ENCODE measurements at places on chromosomes 7 and 10.

DNA sequence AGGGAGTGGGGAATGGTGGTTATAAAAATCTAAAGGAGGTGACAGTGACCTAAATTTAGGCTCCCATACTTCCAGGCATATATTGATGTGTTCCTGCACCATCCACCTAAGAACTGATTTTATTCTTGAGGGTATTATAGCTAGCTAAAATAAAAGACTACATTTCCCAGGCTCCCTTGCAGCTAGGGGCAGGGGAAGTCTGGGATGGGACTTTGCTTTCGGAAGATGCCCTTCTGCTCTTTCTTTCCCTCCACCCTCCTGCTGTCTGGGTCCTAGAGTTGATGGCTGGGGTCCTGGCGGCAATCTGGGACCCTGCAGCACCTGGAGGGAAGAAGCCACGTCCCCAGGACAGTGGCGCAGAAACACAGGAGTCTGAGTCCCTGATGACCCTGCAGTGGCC, 53.8 kb upstream of the SAMD8 start:
- DNase-seq, result no peak

DNA sequence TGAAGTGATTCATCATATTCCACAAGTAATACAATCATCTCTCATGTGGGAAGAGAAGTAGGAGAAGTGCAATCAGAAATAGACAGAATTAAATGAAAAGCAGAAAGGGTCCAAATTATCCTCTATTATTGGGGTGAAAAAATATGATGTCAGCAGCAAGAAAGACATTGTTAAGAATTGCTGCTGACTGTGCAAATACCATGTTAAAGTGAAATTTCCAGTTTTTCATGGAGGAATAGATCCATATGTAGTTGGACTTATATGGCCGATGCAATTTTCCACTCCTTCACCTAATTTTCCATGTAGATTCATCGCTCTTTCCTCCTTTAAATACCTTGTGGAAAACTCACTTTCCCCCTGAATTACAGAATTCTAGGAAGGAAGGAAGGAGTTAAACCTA, 819.8 kb downstream of the GATA3 start:
- no peak for DNase-seq

- DNase-seq, result no peak
Observed at GRCh38 chr10:61973906-61974305, 72.4 kb downstream of the ARID5B start.

DNA sequence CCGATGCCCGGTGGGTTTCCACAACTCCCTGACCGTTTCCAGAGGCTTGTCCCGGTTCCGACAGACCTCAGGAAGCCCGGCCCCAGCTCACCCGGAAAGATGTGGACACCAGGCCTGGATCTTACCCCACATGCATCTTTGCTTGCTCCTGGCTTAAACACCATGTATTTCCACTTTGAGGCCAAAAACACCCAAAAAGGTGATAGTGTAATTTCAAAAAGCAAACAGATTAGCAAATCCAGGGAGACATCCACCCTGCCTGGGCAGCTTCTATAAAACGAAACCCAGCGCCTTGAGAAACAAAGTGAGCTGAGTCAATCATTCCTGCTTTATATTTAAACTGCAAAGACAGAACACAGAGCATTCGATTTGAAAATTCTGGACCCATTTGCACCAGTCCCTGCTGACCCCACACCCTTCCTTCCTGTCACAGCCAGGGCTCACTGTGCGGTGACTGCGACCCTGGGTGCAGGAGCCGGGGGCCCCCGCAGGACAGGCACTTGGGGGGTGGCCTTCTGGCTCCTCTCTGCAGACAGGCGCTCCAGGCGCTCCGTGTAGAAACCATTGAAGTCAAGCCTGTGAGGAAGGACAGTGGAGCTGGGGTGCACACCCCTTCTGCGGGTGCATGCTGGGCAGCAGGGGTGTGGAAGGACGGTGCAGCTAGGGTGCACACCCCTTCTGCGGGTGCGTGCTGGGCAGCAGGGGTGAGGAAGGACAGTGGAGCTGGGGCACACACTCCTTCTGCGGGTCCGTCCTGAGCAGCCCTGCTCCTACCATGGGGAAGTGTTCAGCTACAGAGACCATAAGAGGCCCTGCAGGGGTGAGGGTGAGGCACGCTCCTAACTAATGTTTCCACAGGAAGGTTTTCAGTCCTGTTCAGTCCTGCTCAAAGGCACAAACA, 2.9 kb upstream of the ADAM8 start:
- DNase-seq, result no peak

DNA sequence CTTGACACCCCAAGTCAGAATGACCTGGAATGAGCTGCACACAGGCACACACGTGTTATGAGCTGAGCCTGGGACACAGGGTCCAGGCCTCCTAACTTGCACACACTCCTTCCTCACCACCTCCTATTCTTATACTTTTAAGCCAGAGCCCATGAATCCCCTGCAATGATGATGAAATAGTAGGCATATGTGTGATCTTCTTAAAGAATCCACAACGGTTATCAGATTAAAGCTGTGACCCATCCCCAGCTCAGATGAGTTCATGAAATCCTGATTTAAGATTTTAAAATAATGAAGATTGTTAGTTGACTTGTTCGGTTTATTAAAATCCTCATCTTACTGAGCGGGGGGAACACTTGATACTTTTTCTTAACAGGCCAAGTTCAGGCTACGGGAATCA, 38.6 kb downstream of the PITRM1 start:
- DNase-seq, result no peak

DNA sequence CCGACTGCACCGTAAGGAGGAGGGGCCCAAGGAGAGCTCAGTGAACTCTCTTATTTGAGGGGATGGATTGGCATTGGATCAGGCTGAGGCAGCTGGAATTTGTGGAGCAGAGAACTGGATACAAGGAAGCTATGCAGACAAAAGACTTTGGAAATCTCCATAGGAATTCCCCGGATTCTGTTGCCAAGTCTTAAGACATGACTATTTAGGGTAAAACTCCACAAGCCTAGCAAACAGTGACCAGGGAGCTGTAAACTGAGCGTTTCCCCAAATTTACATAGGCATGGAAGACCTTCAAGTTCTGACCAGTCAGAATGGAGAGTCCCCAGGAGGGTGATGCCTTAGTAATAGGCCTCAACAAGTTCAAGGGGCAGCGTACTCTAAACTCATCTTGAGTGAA, 82.5 kb upstream of the PCBD1 start:
- no peak for DNase-seq

GRCh38 chr10:92207061-92207460, 83.8 kb downstream of the CPEB3 start:
- DNase-seq, result no peak

DNA sequence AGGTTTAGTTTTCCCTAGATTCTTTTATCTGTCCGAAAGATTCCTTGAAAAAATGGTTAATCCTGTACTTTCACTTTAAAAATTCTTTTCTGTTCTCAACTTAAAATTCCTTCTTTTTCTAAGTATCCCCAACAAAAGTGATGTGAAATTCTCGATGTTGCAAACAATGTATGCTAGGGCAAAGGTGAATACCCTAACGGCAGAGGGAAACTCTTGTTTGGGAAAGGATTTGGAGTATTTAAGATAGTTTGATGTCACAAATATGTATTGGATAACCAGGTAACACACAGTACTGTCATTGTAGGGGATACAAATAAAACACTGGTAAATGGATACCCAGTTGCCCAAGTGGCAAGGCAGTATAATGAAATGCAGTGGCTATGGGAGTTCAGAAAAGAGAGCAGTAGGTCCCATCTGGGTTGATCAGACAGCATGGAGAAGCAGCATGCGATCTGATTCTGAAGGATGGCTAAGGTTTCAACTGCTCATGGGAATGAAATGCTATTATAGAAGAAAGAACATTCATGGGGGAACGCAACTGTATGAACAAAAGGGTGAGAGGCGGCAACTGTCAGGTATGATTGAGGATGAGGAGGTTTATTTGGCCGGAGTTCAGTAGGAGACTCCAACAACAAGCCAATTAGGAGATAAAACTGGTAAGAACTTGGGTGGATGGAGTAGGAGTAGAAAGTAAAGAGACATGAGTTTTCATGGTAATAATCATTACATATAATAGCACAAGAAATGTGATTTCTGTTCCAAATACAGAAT, 3.2 kb upstream of the EPC1 start:
- DNase-seq, result no peak

- DNase-seq, result no peak
Observed at GRCh38 chr7:150372271-150373048, 3.8 kb downstream of the REPIN1 start.

DNA sequence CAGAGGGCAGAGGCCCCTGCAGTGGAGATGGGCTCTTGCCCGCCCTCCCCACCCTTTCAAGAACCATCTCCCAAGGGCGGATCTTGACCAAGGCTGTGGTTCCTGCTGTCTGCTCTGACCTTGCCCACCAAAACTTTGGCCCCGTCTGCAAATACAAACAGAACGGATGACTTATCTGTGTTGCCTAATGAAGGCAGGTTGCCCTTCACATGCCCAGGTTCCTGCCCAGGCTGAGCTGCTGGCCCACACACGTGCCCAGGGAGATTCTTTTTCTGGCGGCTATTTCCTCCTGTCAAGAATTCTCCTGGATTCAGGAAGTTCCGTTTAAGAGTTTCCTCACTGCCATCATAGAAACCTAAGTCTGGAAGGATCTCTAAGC, 78.3 kb downstream of the PROSER2 start:
- DNase-seq, result no peak

DNA sequence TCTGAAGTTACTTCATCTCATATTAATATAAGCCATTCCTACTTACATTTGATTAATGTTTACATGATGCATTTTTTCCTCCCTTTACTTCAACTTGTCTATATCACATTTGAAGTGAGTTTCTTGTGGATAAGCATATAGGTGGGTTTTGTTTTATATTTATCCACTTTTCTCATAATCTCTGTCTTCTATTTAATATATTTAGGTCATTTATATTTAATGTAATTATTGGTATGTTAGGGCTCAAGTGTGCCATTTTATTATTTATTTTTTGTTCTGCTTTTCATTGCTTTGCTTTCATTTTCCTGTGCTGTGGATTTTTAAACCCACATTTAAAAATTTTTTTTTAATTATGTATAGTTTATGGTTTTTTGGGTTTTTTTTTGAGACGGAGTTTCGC, 54.8 kb downstream of the OGDH start:
- no peak for DNase-seq

- no peak for DNase-seq
Observed at GRCh38 chr7:122965306-122965705, 30.2 kb downstream of the TAS2R16 start.

- DNase-seq, result no peak
Observed at GRCh38 chr7:135353832-135354231, 120.2 kb downstream of the STRA8 start.

DNA sequence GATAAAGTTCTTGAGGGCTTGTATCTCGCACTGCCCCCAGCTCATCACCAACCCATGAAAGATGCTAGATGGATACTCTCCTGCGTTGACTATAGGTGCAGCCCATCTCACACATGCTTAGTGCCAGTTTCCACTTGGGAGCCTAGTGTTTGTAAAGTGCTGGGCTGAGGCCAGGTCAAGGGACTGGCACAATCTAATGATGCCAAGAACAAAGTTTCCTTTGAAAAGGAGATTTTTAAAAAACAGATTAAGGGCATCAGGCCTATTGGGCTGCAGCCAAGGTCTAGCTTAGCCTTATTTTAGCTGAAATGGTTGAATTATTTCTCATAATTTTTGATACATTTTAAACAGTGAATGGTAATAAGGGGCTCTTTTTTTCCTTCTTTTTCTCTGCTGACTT, 259.0 kb downstream of the ADRA2A start:
- no peak for DNase-seq

- no peak for DNase-seq
Observed at GRCh38 chr10:103980288-103980906, 13.5 kb downstream of the SLK start.

DNA sequence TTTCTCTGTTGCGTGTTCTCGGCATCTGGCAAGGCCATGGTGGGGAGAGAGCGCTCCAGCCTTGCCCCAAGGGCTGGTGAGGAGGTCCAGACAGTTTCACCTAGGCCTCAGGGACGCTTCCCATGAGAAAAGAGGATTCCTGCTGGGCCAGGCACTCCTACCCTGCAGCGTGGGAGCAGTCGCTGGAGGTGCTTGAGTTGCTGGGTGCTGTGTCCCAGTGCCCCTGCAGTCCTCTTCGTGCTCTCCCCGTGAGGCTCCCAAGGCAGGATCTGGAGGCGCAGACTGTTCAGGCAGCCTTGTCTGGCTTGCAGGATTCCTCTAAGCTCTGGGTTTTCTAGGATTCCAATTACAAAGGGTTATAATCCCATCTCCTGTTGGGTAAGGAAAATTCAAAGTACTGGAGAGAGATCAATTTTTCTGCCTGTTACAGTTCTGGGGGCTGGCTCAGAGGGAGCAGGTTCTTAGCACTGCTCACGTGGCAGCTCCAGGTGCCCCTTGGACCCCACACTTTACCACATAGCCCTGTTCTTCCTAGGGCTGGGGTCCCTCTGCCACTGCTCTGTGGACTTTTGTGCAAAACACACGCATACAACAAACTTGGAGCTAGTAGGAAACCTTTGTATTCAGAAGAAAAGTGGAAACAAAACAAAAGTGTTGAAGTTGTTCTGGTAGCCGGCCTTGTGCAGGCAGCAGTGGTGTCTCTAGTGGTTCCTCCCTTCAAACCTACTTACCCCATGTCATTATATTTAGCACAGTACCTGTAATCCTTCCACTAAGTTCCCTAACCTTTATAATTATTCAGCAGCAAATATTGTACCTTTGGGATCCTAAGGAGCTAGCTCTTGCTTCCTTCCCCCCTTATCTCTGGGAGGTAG, 60.5 kb downstream of the CCNY start:
- DNase-seq, result no peak

GRCh38 chr7:14309432-14309831, 320.0 kb upstream of the ETV1 start:
- DNase-seq, result no peak

DNA sequence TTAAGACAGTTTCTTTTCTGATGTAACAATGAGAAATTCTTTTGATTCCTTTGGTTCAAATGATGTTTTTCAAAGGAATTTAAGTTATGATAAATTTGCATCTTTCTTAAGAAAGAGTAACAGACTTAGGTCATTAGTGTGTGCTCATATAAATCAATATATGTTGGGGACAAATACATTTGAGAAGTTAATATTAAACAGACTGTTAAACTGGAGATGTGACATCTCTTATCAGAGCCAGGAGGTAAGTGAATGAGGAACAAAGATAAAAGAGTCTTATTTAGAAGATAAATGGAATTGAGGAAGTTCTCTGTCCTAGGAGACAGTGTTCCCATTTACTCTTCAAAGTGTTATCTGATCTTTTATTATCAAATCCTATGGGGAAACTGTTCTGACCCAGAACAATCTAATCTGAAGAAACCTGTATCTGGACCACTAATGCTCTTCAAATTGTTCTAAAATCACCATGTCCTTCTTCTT, 104.8 kb upstream of the LAMB4 start:
- no peak for DNase-seq

GRCh38 chr10:62666275-62666674, 138.2 kb upstream of the ADO start:
- DNase-seq, result no peak
